Activated T-helper 17 cell treated with anti-CD3 and anti-CD28 coated beads, Interleukin-2, amount 50 U/mL, for 72 hours (primary cell): ENCODE measurements at places on chromosomes 6 and 20. TPM values are rescaled to one million over a fixed set of nuclear protein-coding genes. Genes with fewer than 3 reads are reported as not detected.

ARHGAP40 gene
- not detected for total RNA-seq

MCCD1 gene
- total RNA-seq = not detected

DNA sequence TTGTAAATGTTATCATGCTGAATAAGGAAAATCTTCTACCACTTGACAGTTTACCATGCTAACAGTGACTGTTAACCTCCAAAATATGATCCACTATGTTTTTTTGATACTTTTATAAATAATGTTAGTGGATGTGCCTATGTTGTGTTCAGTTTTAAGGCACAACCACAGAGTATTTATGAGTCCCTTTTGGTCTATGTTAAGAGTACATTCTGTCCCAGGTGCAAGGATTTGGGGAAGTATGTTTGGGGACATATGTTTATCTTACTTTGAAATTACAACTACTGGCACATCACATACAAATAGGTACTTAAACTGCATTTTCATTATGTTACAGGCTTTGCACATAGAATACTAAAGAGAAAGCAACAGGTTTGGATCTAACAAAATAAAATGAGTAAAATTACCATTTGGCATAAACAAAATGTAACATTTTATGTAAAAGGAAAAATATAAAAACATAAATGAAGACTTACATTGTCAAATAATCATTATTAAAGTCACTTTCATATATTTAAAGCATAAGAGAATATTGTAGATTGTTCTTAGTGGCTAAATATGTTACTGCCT lies 71.2 kb downstream of the SESN1 start:
- no peak for ATAC-seq

DNA sequence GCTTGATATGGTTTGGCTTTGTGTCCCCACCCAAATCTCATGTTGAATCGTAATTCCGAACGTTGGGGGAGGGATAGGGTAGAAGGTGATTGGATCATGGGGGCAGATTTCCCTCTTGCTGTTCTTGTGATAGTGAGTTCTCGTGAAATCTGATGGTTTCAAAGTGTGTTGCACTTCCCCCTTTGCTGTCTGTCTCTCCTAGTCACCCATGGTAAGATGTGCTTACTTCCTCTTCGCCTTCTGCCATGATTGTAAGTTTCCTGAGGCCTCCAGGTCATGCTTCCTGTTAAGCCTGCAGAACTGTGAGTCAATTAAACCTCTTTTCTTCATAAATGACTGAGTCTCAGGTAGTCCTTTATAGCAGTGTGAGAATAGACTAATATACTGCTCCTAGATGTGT lies 19.9 kb downstream of the PFDN4 start:
- ATAC-seq = no peak

- ATAC-seq = no peak
These were observed 213.0 kb upstream of the CDYL start for GRCh38 chr6:4563156-4563555.

DNA sequence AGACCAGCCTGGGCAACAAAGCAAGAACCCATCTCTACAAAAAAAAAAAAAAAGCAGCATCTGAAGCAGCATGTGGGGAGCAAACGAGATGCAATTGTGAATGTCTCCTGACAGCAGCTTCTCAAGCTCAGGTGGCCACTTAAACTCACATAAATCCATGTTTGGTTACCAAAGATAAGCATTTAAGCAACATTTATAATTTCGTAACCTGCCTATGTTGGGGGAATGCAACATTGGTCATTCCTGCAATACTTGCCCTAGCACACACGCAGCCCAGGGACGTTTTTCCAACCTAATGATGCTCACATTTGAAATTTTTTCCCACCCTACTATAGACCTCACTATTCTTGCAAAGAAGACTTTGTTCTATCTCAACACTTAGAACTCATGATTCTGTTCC lies 113.3 kb downstream of the ZFP64 start:
- no peak for ATAC-seq

DNA sequence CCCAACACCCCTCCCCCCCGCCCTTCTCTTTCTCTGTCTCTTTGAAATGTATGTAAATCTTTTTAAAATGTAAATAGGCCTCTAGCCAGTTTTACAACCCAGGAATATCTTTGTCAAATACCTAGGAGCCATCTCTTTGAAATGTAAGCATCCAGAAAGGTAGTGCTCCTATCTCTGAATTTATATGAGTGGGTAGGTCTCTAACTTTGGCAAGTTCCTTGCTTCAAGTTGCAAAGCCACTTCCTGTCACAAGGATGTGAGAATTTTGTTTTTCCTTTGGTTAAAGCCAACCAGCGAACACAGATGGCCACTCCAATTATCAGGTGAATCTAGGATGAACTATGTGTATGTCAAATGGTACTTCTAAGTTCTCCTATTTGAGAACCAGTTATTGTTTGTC lies 6.2 kb upstream of the DEFB132 start:
- no peak for ATAC-seq

- no peak for ATAC-seq
These were observed 249.1 kb downstream of the LY86 start for GRCh38 chr6:6837541-6838080.

GRCh38 chr20:43740642-43741041 lies 13.8 kb upstream of the GTSF1L start:
- no peak for ATAC-seq

DNA sequence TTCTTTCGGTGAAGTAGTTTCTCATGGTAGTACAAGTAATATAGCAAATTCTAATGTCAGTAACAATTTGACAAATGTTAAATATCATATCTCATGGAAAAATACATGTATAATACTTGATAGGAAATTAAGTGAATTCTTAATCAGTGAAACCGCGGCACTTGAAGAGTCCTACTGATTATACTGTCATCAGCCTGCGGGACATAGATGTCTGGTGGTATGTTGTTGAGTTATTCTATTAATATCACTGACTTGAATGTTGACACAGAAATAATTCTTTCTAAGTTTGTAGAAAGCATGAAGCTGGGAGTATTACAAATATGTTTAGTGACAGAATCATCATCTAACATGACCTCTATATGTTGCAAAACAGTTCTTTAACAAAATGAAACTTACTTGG lies 479.8 kb upstream of the IMPG1 start:
- ATAC-seq = no peak
